ENCODE measurements at places on chromosomes 3 and 15. TPM values are rescaled to one million over a fixed set of nuclear protein-coding genes. Genes with fewer than 3 reads are reported as not detected.

Gene MB21D2
- 13.4 TPM for total RNA-seq

DNA sequence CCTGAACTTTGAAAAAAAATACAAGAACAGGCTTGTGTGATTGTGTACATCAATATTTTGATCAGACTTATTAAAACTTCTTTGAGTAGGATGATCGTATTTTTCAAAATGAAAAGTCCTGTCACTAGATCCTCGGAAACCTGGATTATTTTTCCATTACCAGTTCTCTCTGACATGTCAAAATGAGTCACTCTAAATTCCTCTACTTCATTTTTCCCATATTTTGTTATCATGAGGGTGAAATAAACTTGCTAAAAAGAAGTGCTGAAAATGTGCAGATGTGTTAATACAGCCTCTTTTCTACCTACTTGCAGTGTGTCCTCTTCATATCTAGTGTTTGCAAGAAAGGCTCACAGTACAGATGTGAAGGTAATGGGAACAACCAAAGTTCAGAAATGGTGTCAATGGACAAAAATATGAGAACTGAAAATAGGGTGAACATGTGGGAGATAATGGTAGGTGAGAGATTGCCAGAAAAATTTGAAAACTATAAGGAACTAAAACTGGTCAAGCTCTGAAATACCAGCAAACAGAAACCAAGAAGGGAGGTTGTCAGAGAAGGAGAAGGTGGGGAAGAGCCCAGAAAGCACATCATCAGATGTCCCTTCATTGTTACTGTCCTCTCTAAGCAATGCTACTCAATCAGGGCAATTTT lies 108.2 kb downstream of the EOMES start:
- ATAC-seq = no peak

DNA sequence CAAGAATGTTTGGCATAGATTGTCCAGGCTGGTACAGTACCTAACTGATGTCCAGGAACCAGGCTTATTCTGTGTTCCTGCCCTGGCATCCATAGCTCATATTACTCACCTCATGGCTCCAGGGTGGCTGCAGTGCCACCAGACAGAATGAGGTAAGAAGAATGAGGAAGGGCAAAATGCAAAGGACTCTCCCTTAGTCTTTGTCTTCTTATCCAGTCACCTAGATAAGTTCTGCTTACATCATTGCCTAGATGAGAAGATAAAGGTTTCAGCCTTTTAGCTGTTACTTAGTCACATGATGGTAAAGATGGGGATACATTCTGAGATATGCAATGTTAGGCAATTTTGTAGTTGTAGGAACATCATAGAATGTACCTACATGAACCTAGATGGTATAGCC lies 45.8 kb downstream of the CHP1 start:
- ATAC-seq = no peak

GRCh38 chr15:48876057-48876456 lies 1.9 kb upstream of the EID1 start:
- ATAC-seq = no peak
